Fibroblast of skin of right quadriceps (primary cell): ENCODE measurements at places on chromosomes 2 and 18.
A peak's percentile ranks its signal among the peaks of the same experiment; 100 is the strongest.

- no peak for DNase-seq
Observed at GRCh38 chr2:36964496-36965058, 1.8 kb downstream of the STRN start.

DNA sequence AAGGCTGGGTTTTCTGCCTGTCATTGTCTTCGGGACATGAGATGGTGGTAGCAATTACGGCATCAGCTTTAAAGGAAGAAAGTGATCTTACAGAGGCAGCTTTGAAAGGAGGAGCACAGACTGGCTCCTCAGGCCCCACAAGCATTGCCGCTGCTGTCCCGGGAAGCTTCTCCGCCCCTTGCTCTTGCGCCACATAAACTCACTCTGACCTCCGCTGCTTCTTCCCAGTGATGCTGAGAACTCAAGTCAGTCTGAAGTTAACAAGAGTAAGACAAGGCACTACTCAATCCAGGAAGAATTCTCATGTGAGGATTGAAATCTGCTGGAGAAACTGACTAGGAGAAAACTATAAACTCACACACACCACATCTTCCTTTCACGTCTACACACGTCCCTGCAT lies 112.4 kb upstream of the RIOK3 start:
- no peak for DNase-seq

DNA sequence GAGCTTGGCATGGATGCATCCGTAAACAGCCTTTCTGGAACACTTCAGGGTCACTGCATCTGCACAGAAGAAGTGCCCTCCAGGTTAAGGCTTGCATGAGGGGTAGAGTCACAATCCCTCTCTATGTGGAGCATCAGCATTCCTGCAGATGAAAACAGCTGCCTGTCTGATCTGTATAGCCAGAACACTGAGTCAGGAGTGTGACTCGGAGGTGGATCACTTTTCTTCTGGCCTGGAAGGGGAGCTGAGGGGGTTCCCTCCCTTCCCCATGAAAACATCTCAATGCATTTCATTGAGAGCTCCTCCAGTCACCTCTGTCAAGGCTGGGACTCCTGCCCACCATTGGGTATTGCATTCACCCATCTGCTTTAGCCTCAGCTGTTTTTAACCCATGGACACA lies 72.5 kb upstream of the SERPINE2 start:
- DNase-seq: peak; percentile 70

GRCh38 chr18:57555134-57555533 lies 31.4 kb downstream of the FECH start:
- no peak for DNase-seq

DNA sequence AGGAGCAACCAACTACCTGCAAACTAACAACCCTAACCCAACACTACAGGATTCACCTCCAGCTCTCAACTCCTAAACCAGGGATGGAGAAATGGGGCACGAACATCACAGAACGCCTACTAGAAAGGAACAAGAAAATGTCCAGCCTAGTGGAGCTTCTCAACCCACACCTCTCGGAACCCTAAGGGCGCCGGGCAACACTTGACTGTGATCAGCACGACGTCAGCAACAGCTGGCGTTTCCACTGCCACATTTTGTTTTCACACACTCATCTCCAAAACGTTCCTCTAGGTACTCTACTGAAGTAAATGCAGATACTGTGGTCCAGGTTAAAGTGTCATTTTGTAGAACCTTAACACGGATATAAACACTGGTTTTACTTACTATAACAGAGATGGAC lies 4.2 kb downstream of the RNASEH1 start:
- no peak for DNase-seq

GRCh38 chr2:220948579-220948978 lies 623.5 kb downstream of the EPHA4 start:
- no peak for DNase-seq

GRCh38 chr2:179584760-179585159 lies 276.7 kb downstream of the ZNF385B start:
- no peak for DNase-seq

DNA sequence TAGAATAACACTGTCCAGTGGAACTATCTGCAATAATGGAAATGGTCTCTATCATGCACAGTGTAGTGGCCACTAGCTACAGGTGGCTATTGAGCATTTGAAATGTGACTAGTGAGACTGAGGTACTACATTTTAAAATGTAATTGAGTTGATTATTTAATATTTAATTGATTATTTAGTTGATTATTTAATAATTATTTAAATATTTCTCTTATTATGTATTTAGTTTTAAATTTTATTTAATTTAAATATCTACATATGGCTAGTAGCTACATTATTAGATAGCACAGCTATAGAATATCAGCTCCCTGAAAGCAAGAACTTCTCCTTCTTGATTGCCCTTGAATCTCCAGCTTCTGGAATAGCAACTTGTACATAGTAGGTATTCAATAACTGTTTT lies 12.8 kb upstream of the ZNF521 start:
- DNase-seq: no peak

GRCh38 chr2:74250189-74250631 lies 51.8 kb downstream of the MTHFD2 start:
- peak; percentile 17 for DNase-seq

- DNase-seq: no peak
Observed at GRCh38 chr2:23385748-23386338, 864 bp downstream of the KLHL29 start.

DNA sequence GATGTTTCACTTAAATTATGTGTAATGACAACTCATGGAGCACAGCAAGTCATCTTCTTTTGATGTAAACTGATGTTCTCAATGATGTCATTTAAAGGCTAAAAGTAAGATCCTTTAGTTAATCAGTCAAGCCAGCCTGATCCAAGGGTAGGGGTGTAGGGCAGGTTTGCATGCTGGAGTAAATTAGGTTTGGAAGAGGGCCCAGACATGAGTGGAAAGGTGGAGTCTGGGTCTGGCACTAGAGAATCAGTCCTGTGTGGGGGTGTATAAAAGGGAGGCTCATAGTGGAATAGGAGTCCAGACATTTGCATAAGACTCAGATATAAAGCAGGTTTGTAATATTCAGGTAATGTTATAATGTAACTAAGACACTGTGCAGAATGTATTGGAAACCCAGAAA lies 88.8 kb upstream of the NYAP2 start:
- no peak for DNase-seq

DNA sequence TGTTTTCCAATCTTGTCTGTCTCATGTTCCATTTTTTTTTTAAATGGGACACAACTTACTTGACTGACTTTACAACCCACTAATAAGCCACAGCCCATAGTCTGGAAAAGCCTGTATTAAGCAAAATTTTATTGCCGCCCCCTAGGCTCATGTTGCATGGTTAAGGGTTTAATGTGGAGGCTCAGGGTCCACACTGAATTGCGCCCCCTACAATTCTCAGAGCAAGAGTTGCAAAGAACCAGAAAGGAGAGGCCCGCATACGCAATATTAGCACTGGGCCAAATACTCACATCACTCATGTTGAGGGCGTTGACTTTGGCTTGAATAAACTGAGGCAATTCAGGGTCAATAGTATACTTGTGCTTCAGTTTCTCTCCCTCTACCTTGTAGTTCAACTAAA lies 65.5 kb downstream of the NEB start:
- DNase-seq: no peak

- DNase-seq: no peak
Observed at GRCh38 chr2:236170590-236171165, 2.5 kb upstream of the GBX2 start.

- no peak for DNase-seq
Observed at GRCh38 chr2:169080250-169081069, 11.1 kb downstream of the DHRS9 start.

- DNase-seq: peak; percentile 88
Observed at GRCh38 chr2:226609366-226609765, 190.3 kb downstream of the IRS1 start.

DNA sequence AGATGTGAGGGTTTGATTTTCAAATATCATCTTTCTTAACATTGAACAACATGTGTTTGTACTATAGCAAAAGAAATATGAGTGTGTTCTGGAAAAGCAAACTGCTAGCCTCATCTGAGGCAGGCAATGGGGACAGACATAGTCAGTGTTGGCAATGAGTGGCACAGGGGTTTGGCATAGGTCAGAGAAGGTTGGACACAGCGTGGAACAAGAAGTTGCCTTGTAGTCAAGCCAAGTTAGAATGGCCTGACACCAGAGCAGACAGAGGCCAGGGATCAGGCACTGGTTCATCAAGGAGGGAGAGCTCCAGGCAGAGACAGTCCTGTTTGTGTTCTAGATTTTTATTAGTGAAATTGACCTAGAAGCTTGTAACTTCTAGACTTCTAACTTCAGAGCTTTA lies 100.8 kb upstream of the TANK start:
- DNase-seq: no peak

DNA sequence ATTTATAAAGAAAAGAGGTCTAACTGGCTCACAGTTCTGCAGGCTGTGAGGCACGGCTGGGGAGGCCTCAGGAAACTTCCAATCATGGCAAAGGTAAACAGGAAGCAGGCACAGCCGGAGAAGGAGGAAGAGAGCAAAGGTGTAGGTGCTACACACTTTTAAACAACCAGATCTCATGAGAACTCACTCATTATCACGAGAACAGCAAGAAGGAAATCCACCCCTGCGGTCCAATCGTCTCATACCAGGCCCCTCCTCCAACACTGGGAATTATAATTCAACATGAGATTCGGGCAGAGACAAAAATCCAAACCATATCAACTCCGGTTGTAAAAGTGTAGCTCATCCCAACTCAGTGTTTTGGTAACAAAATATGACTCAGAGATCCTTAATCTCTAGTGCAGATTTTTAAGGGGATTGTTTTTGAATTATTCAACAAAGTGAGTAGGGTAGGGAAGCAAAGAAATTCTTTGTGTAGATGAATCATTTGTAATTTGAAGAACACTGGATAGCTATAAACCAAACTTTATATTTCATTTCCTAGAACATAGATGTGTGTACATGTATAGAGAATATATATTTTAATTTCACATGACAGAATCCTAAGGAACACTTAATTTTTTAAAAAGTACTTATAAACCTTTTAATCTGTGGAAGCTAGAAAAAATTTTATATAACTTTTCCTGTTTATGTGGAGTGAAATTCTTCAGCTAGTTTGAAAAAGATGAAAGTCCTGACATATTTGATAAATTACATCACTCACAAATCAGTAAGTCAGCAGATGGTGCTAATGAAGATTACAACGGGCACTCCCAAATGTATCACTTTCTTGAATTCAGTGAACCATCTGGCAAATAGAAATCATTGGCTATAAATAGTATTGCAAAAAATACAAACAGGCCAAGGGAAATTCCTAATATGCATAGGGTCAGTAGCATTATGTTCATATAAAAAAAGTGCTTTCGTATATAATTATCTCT lies 130.1 kb downstream of the OLA1 start:
- peak; percentile 92 for DNase-seq

GRCh38 chr2:59658906-59659635 lies 894.4 kb downstream of the BCL11A start:
- DNase-seq: no peak

DNA sequence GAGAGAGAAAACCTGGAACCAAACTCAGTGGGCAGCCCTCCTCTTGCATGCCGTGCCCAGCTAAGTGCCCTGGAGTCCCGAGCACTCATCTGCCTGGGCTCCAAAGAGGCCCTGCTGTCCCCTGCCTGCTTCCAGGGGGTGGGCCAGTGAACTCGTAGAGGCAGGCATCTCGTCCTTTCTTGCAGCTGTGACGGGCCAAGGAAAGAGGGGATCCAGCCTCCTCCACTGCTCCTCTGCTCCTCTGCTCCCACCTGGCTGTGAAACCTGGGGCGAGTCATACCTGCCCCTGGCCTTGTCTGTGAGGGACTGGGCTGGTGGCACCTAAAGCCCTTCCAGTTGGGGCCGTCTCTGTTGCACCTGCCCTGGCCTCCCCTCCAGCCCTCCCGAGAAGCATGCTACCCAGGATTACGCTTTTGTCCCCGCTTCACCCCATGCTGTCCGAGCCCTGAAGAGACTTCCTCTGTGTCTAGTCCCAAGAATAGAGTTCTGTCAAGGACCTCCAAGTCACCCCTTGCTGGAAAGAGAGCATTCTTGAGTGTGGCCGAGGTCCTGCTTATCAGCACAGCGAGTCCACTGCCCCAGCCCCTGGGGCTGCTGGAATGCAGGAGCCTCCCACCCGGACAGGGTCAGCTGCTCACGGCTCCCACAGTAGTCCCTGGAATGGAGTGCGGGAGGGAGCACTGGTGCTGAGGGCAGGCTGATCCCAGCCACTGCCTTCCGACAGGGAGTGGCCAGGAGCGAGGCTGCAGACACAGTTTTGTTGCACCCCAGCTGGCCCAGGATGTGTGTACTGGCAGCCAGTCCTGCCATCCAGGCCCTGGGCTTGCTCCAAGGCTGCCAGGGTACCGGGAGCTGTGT lies 14.3 kb downstream of the KCNK3 start:
- DNase-seq: no peak

- DNase-seq: no peak
Observed at GRCh38 chr2:162747021-162747420, 91.5 kb downstream of the KCNH7 start.

- DNase-seq: peak; percentile 56
Observed at GRCh38 chr2:174683392-174683759, 80.9 kb downstream of the CHRNA1 start.

GRCh38 chr2:200028998-200029397 lies 73.6 kb downstream of the MAIP1 start:
- no peak for DNase-seq

GRCh38 chr18:79011300-79011870 lies 31.8 kb downstream of the SALL3 start:
- DNase-seq: no peak

- no peak for DNase-seq
Observed at GRCh38 chr18:42156281-42156680, 201.2 kb downstream of the PIK3C3 start.

DNA sequence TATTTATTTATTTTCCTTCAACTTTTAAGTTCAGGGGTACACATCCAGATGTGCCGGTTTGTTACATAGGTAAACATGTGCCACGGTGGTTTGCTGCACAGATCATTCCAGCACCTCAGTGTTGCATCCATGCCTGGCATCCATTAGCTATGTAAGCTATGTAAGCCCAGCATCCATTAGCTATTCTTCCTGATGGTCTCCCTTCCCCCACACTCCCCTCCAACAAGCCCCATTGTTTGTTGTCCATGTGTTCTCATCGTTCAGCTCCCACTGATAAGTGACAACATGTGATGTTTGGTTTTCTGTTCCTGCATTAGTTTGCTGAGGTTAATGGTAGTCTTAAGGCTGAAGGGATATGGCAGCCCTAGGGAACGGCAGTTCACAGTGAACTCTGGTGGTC lies 203.4 kb downstream of the CTNNA2 start:
- DNase-seq: no peak

DNA sequence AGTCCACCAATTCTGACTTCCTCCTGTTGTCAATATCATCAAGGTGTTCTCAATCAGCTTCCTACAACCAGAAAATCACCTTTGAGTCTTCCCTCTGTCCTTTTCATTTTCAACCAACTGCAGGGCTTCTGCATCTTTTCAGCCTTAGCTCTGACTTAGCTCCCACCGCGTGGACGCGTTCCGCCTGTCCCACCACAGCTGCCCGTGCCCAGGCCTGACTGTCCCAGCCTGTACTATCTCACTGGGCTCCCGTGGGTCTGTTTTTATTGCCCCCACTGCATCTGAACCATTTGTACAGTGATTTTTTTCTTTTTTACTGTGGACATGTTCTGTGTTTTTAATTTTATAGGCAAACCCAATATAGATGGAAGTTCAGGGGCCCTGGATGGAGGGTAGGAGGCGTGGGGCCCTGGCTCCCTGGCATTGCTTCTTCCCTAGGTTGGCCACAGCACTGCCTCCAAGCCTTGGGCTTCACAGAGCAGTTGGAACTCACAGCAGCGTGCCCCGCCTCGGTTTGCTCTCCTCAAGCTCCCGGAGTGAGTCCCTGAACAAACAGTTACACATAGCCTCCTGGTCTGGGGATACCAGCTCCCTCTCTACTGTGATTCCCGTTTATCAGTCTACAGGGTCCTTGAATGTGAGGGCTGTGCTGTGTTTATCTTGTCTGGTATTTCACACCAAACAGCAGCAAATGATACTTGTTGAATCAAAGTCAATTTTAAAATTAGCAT lies 280.6 kb upstream of the PXDN start:
- DNase-seq: no peak
